Left renal cortex interstitium (tissue), 4 donors: ENCODE measurements at places on chromosomes 4 and X. TPM values are rescaled to one million over a fixed set of nuclear protein-coding genes. Genes with fewer than 3 reads are reported as not detected.

- no peak for DNase-seq
Observed at GRCh38 chr4:103498161-103499070, 221.4 kb downstream of the TACR3 start.

- DNase-seq = no peak
Observed at GRCh38 chr4:6453688-6453990, 18.8 kb downstream of the PPP2R2C start.

- no peak for DNase-seq
Observed at GRCh38 chrX:108224727-108225621, 133.4 kb downstream of the ATG4A start.

DNA sequence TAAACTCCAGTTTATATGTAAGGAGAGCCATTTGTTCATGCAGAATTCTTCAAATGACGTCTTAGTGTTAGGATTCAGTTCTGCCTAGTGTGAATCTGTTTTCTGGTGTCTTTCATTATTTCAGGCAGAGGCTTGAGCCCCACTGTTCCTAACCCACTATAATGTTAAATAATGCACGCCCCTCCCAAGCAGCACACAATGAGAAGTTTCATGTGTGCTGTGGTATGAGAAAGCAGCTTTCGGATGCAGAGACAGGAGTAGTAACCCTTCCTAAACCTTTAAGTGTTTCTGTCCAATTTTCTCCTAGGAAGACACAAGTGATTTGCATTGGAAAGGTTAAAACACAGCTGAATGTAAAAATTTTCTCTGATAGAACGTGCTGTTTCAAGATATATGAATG, 54.5 kb downstream of the TRIM2 start:
- no peak for DNase-seq

DNA sequence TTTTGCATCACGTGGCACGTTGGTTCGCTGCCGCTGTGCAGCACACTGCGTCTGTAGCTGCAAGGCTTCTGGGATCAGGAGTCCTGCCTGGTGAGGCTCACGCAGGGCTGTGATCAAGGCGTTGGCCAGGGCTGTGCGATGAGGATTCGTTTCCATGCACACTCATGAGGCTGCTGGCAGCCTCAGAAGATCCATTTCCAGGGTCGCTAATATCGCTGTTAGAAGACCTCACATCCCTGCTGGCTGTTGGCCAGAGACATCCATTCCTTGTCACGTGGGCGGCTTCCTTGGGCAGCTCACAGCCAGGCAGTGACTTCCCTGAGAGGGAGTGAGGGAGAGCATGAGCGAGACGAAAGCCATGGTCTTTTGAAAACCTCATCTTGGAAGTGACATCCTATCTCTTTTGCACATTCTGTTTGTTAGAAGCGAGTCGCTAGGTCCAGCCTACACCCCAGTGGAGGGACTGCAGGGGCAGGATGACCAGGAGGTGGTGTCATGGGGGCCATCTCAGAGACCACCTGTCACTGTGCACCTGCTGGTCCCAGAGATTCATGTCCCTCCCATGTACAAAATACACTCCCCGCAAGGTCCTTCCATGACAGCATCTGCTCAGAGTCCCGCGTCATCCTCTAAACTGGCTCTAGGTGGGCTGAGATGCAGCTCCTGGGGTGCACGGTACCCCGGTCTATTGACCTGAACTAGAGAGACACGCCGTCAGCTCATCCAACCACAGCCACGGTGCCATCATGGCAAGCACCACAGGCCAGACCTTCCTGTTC, 12.2 kb downstream of the RGS12 start:
- DNase-seq = peak; percentile 48

- DNase-seq = no peak
Observed at GRCh38 chr4:142596121-142596520, 250.0 kb downstream of the INPP4B start.

The MUC7 gene
- 0.17 TPM for polyA plus RNA-seq

The ABCG2 gene
- polyA plus RNA-seq = 11.4 TPM

DNA sequence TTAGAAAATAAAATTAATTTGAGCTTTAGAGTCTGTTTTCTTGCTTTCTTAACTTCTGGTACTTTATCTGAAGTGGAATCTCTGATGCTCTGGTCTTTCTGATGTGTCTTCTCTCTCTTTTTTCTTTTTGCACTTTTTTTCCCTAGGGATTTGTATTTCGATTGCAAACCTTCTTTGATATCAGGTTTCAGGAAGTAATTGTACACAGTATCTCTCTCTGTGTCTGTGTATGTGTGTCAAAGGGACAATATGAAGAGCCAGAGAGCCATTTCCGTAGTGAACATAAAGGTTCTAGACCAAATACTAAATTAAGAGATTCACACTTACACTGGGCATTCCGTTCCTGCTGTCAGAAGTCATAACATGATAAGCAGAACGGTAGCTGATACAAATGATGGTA, 325.0 kb downstream of the PCDH7 start:
- DNase-seq = no peak

DNA sequence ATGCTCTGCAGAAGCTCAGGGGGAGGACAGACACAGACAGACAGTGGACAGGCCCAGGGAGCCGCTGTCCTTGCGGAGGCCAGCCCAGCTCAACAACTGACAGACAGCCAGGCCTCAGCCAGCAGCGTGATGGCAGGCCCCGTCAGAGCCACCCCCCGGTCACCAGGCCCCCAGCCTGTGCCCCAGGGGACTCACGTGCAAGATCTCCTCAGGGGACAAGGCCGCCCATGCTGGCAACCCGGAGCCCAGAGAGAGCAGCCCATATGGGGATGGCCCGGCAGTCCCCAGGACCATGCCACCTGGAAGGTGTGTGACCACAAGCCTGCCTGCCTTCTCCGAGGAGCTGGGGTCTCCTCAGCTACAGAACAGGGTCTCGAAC, 28.0 kb upstream of the MXD4 start:
- DNase-seq = no peak
